T-helper 1 cell (primary cell): ENCODE measurements at places on chromosomes 16 and 17.

GRCh38 chr17:8818047-8818446 is 18.9 kb upstream of the MFSD6L start:
- DNase-seq = no peak

DNA sequence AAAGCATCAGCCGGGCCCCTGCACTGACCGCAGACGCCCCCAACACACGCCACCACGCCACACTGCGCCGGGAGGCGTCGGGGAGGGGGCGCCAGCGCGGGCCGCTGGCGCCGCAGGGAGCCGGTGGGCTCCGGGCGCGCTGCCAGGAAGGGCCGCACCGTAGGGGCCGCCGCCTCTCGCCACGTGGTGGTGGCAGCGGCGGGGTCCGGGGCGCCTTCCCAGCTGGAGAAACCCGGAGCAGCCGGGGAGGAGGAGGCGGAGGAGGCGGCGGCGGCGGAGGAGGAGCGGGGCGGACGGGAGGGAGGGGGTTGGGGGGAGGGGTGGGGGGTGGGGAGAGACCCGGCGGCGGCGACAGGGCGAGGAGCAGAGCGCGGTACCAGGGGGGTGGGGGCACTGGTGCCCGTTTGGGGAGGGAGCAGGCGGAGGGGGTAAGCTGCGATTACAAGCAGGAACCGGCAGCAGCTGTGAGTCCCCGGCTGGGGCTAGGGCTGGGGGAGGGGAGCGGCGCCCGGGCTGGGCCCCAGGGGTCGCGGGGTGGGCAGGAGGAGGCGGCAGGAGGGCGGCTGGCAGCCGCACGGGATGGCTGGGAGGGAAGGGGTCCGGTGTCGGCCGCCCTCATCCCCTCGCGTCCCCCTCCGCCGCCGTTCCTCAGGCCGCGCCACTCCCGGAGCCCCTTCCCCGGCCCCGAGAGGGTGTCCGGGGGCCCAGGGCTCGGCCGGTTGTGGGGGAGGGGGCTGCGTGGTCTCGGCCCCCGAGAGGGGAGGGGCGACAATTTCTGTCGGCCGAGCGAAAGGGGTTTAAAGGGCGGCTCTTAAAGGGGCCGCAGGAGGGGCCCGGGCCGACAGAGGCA is at the start of gene TBKBP1:
TBKBP1 (plus strand) TSS at position 431 of the 850 bp plus-strand sequence. CDS start 1,952 bp downstream, outside the sequence.
- peak; percentile 50 for DNase-seq

DNA sequence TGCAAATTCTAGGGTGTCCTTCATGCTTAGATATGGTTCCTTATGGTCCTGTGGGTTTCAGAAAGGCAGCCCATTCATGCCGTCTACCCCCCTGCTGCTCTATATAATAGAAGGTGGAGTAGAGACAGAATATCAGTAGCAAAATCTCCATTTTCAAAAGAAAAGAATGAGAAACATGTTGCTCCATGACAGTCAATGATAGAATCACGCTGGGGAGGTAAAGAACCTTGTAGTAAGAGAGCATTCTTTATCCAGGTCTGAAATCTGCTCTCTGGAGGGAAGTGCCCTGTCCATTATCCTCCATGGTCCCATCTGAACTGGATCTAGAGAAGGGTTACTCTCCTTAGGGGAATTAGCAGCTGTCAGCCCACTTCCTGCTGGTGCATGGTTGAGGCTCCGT is 272.8 kb downstream of the WWOX start:
- DNase-seq = no peak

- DNase-seq = no peak
These were observed 11.0 kb downstream of the HEXIM2 start for GRCh38 chr17:45172541-45173286.

DNA sequence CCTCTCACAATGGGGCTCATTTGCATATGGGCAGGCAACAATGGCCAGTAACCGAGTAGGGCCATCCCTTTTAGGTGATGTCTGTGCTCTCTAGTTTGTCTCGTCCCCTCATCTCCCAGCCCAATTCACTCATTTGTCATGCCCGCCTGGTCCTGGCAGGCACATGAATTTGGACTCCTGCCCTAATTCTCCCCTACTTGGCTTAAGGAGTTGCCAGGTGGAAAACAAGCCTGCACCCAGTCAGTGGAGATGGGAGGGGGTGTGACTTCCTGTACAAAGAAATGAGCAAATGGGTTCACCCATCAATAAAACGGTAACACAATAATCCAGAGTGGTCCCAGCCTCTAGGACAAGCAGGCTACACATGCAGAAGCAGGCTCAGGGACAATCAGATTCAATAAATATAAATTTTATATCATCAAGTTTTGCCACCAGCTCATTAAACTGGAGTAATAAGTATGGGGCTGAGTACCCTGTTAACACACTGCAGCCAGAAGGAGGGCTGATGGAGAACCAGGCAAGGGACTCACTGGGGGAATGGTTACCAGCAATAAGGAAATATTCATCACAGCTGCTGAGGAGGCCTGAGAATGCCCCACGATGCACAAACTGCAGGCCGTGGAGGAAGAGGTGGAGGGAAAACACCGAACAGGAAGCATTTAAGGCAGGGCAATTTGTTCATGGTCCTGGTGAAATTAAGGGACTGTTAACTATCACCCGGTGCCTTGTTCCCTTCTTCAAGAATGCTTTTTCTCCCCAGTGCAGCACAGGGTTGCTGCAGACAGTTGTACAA is 84.4 kb upstream of the GPRC5B start:
- no peak for DNase-seq

- no peak for DNase-seq
These were observed 119.6 kb downstream of the CDH11 start for GRCh38 chr16:65002265-65002664.

DNA sequence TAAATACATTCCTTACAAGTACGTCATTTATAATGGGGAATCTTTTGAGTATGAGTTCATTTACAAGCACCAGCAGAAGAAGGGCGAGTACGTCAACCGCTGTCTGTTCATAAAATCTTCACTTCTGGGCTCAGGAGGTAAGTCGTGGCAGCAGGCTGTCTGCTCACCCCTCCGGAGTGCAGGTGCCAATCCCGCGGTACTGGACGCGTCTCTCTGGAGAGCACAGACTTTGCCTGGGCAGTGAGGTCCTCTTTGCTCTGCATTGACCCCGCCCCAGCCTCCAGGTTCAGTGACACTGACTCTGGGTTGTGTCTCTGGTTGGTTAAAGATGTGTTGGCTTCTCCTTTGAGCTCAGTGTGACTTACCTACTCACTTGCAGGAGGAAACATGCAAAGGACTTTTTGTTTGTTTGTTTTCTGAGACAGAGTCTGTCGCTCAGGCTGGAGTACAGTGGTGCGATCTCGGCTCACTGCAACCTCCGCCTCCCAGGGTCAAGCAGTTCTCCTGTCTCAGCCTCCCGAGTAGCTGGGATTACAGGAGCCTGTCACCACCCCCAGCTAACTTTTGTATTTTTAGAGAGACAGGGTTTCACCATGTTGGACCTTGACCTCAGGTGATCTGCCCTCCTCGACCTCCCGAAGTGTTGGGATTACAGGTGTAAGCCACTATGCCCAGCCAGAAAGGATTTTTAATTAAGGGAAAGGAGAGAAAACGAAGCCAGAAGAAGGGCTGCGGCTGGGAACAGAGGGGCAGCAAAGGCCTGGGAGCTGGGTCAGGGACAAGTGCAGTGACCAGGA is 31.2 kb downstream of the RNF213 start:
- no peak for DNase-seq
